ENCODE measurements at places on chromosomes 5 and 9. TPM values are rescaled to one million over a fixed set of nuclear protein-coding genes. Genes with fewer than 3 reads are reported as not detected.

DNA sequence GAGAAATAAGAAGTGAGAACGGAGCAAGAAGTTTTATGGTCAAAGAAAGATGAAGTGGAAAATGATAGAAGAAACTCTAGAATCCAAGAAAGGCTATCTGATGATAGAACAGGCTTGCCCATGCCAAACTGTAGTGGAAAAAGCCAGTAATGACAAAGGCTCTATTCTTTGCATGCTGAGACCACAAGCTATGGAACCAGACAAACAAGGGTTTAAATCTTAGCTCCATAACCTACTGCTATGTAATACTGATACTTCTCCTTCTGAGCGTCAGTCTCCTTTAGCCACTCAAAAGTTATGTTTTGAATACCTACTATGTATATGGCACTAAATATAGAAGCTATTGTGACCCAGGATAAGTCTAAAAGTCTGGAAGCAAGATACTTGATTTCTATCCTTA is 51.2 kb upstream of the TRIM32 start:
- ATAC-seq, result no peak

PDGFRB gene
- total RNA-seq, result 161 TPM

GRCh38 chr9:114003758-114004157 is 74.3 kb downstream of the AMBP start:
- no peak for ATAC-seq

TMEM174 gene
- not detected for total RNA-seq

ZNF462 gene
- total RNA-seq, result 19.1 TPM

MAMDC4 gene
- 1.7 TPM for total RNA-seq

AUH gene
- total RNA-seq, result 39.2 TPM

GRCh38 chr9:113995963-113996362 is 82.1 kb downstream of the AMBP start:
- ATAC-seq, result no peak

DNA sequence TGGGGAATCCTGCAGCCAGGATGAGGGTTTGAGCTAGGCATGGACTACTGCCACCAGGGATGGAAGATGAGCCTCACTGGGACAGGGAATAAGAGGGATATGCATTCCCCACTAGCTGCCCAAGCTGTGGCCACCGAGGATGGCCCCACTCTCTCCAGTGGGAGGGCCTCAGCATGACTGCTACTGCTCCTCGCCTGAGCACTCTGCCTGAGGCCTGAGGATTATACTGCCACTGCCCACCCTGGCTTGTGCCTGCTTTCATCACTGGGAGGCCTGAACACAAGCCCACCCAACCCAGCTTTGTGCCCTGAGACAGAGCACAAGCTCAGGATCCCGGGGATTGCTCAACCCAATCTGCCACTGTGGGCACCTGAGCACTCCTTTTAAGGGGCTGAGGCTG is 425.6 kb downstream of the RASEF start:
- no peak for ATAC-seq

SPINK4 gene
- not detected for total RNA-seq

DNA sequence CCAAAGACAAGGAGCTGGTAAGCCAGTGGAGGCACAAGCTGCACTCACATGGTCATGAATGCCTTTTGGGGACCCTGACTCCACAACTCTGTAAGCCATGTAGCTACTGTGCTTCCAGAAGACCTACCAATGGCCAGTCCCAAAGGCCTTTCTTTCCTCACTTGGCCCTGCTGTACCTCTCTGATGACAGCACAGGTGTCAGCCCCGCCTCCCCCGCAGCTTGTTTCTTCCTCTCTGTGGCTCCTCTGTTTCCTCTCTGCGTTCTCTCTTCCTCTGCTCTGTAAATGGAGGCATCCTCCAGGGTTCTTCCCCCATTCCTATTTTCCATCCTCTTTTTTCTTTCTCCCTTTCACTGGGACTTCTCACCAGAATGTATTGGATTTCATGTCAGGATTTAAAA is 26.7 kb downstream of the SH3TC2 start:
- no peak for ATAC-seq

PRLR gene
- total RNA-seq, result 0.27 TPM

- no peak for ATAC-seq
Measured at GRCh38 chr9:88590558-88591146, 55.7 kb downstream of the NXNL2 start.

- no peak for ATAC-seq
Measured at GRCh38 chr9:82606492-82607382, 456.2 kb downstream of the RASEF start.

DNA sequence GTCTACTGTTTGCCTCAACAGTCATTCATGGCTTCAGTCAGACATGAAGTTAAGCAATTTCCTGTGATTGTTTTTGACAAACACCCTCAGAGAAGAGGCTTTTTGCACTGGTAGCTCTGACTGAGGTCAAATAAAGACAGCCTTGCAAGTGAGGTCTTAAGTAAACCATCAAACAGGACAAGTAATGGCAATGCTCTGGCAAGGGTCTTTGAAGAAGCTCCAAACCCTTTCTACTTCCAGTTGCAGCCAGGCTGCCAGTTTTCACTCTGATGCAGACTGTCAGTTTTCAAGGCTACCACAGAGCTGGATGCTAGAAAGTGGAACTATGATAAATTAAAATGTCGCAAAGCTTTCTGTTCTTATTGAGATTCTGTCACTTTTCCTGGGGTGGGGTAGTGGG is 421.5 kb upstream of the PTGER4 start:
- ATAC-seq, result no peak

DNA sequence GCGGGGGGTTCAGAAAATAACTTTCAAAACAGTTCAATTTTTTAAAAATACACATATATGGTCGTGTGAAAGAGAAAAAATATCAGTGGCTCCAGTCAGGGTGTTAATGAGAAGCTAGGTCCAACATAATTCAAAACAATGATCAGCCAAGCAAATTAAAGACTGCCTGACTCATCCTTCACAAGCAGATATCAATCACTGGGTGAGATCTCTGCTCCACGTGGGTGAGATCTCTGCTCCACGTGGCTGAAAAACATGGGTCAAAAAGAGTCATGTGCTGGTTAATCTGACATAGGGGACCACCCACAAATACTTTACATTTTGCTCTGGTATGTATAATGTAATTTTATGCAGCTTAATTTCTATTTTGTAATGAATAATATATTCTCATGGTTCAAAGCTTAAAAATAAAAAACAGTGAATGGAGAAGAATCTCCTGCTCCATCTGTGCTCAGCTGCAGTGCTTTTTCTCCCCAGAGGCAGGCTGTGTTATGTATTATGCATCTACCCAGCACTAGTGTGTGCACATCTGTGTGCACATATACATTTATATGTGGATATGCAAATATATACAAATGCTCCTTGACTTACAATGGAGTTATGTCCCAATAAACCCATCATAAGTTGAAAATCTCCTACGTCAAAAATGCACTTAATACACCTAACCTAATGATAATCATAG is 93.1 kb upstream of the S1PR3 start:
- ATAC-seq, result no peak

DNA sequence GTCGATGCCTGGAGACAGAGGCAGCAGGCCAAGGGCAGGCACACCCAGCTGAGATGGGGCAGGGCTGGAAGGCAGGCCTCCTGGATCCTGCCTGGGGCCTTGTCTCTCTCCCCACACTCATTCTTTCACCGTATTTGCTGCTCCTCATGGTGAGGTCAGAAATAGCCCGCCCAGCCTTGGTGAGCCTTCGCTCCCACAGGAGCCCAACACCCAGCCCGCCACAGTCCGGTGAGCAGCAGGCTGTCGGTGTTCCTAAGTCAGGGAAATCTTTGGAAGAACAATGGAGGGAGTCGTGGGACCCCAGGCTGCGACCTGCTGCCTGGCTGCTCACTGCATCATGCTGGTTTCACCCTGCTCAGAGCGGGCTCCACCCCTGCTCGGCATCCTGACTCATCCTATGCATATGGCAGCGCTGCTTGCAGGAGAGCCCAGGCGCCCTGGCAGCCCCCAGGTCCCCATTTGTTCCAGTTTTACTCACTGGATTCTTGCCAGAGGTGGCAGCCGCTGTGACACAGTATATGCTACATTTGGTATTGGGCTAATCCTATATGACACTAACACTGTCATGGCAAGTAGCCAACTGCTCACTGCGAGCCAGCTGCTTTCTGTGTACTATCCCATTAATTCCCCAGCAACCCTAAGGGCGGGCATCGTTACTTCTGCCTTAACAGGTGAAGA is 53.2 kb upstream of the NCS1 start:
- ATAC-seq, result no peak

DNA sequence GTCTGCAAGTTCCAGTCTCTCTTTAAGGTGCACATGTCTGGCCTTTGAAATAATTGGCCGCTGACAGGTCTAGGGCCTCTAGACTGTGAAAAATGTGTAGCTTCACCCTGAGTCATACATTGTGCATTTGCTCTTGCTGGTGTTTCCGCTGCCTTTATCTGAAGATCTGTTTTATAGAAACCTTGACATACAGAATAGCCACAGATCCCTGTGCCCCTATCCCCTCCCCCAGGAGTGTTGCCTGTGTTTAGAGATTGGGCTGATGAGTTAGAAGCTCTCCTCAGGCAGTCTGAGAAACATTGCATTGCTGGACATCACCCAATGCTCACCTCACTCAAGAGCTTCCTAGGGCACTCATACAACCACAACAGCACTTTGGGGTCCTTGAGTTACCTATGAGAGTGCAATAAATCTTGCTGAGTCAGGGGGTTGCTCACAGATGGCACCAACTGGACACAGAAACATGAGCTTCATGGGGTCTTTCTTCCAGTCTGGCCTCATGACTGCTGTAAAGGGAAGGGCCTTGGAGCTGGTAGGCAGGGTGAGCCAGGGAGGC is 3.8 kb upstream of the ZNF782 start:
- ATAC-seq, result no peak

ZNF300 gene
- total RNA-seq, result 6.5 TPM

- no peak for ATAC-seq
Measured at GRCh38 chr9:129270205-129270604, 92.1 kb upstream of the IER5L start.

GRCh38 chr5:134438721-134439123 is 27.0 kb upstream of the CDKN2AIPNL start:
- ATAC-seq, result no peak

- no peak for ATAC-seq
Measured at GRCh38 chr5:102974177-102974576, 145.8 kb downstream of the GIN1 start.

RNF208 gene
- not detected for total RNA-seq

GRCh38 chr5:154103233-154103632 is 64.5 kb downstream of the MFAP3 start:
- ATAC-seq, result no peak

GRCh38 chr5:17817990-17818389 is 183.7 kb downstream of the TAF11L14 start:
- ATAC-seq, result no peak

FBP2 gene
- total RNA-seq, result not detected

GLRA1 gene
- not detected for total RNA-seq

GPX3 gene
- total RNA-seq, result 1,448 TPM

DNA sequence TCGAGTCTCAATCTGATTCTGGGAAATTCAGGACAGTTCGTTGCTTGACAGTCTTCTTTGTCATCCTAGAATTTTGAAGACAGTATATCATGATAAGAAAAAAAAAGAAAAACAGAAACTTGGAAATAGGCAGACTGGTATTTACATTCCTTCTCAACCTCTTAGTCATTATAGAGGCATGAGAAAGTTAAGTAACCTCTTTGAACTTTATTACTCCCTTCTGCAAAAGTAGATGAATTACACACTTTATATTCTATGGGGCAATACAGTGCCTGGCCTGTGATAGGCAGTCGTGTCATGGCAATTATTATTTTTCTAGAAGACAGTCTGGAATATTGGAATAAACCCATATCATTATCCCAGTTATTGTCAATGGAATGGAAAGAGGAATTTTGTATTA is 828.9 kb downstream of the TLR4 start:
- no peak for ATAC-seq

ADAMTSL2 gene
- total RNA-seq, result 2.3 TPM

DNA sequence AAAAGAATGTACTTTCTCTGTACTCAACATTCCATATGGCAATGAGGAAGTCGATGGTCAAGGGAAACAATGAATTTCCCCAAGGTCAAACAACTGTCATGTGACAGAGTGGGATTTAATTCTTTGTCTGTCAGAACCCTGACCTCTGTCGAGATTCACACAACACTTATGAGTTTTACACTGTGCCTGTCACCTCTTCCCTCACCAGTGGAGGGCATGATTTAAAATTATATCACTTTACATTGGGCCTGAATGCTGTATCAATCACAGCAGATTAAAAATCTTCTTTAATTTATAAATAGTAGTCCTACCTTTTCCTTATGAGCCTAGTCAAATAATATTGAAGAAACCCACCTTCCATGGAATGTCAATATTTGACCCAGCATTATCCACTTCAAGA is 276.7 kb downstream of the CDH10 start:
- ATAC-seq, result no peak

EIF4EBP3 gene
- total RNA-seq, result 14.2 TPM

DNA sequence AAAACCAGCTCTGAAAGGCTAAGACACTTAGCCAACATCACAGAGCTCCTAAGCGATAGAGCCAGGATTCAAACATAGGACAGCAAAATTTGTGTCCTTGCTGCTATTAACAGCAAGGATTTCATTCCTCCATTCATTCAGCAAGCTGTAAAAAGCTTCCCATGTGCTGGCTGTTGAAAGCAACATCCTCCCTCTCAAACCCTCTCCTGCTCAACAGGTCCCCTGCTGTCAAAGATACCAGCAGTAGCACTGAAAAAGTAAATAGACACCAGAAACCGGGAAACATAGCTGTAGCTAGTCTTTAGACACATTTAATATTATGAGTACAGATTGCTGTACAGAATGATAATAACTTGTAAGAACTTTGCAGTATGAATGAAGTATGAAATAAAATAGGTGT is 52.6 kb upstream of the ADAMTSL1 start:
- no peak for ATAC-seq

- no peak for ATAC-seq
Measured at GRCh38 chr9:87157366-87158031, 210.2 kb upstream of the GAS1 start.

DNA sequence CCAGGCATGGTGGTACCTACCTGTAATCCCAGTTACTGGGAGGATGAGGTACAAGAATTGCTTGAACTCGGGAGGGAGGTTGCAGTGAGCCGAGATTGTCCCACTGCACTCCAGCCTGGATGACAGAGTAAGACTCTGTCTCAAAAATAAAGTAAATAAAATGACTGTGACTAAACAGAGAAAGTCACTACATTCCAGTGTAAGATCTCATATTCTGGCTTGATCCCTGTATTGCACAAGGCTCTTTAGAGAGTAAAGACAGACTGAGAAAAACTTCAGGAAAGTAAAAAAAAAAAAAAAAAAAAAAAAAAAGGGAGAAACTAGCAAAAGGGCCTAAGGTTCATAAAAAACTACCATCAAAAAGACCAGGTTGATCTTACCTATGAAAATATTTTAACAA is 106.6 kb upstream of the PJA2 start:
- peak; percentile 34 for ATAC-seq

SPAG8 gene
- total RNA-seq, result 2.1 TPM

GRCh38 chr5:141007791-141008190 is 41.5 kb downstream of the PCDHAC2 start:
- no peak for ATAC-seq

DNA sequence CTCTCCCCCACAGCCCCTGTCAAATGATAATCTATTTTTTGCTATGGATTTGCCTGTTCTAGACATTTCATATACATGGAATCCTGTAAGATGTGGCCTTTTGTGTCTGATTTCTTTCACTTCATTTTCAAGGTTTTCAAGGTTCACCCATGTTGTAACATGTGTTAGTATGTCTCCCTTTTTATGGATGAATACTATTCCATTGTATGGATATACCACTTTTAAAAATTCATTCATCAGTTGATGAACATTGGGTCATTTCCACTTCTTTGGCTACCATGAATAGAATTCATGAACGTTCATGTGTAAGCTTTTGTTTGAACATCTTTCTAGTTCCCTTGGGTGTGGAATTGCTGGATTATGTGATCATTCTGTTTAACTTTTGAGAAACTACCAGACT is 94.7 kb upstream of the ZNF366 start:
- no peak for ATAC-seq

GRCh38 chr9:131872006-131872405 is 132.1 kb upstream of the RAPGEF1 start:
- no peak for ATAC-seq
